ENCODE measurements at places on chromosomes 3 and 15.

DNA sequence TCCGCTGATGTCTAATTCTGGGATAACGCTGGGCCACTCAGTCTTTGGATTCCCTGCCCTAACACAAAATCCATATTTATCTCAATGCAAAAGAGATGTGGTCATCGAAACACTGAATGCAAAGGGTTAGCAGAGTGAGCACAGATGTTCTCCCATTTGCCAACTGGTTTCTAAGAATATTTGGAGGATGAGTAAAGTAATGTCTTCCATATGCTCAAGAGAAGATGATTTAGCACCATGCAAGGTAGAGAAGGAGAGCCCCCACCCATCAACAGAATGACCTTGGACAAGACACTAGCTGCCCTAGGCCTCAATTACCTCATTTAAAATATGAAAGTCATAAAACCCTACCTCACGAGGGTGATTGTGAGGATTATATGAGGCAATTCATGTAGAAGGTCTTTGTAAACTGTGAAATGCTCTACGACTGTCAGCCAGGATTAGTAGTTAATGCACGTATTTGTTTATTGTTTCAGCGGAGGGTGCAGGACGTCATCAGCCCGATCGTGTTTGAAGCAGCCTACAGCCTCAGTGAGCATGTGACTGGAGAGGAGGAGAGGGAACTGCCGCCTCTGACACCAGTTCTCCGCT is 232.9 kb upstream of the CTDSPL start:
- no peak for DNase-seq

GRCh38 chr3:118912188-118912587 is 122.5 kb downstream of the IGSF11 start:
- no peak for DNase-seq

DNA sequence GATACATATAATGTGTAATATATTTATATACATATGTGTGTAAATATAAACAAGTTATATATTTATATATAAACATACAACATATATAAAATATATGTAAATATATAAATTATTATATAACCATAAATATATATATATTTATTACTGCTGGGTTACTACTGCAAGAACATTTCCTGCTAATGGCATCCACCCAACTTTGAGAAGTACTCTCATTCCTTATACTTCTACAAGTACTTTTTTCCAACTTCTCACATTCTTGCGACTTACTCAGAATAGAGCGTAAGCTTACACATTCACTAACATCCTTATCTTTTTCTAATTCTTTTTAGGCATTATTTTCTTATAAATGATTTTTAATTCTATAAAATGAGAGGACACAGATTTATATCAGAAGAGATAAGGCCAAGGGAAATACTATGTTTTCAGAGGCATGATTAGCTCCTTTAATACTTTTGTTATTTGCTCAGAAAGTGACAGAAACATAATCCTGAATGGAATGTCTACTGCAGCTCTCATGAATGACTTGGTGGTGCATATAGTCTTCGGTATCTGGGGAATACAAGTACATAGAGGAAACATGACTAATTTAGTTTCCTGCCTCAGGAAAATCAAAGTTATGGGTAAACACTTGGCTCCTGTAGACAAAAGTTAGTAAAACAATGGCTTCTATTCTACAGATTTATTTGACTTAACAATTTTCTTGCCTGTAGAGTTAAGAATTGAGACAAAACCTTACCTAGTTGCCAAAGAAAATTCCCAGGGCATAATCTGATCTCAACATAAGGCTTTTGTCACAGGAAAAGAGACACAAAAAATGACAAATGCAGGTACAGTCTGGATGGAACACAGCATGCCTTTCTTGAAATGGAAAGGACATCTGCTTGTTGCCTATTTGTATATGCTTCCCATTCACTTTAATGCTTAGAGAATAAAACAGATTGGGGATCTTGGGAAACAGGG is 453.9 kb downstream of the SQOR start:
- no peak for DNase-seq

GRCh38 chr3:169722724-169723123 is 42.1 kb downstream of the TERC start:
- no peak for DNase-seq

- DNase-seq: no peak
Observed at GRCh38 chr3:20729185-20729584, 543.2 kb upstream of the SGO1 start.

DNA sequence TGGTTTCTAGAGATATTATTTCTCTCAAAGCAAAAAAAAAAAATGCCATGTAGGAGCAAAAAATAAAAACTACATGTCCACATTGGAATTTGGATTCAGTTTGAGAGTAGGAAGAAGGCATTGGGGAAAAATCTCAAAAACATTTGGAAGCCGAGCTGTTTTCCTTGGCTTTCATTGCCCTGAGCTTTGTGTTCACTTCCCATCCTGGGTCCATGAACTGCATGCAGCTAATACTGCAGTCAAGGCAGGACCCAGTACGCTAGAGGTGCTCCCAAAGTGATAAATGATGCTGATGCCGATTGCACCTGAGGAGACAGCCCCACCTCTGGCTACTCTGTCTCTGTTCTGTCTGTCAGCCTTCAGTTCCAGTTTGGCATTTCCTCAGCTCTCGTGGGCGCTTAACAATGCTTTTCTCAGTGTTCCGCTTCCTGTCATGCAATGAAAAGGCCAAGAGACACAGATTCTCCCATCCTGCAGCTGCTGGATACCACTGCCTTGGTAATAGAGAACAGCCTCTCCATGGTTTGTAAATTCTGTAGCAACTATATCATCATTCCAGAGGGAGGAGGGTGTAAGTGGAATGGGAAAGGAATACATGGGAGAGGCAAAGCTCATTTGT is 181.8 kb downstream of the RYR3 start:
- DNase-seq: no peak

- DNase-seq: no peak
Observed at GRCh38 chr3:25618028-25618427, 46.7 kb downstream of the TOP2B start.

DNA sequence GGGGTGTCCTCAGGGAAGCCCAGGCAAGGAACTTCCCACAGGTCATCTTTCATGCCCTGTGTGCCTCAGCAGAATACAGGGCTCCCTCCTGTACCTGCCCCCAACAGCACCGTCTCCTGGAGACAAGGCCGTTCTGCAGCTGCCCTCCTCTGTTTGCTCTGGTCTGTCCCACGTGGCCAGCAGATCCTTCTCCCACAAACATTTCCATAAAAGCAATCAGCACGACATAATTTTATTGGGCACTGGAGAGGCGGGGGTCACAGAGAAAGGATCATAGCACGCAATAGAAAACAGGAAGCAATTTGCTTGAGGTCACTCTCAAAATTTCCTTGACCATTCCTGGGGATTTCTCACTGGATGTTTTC is 29.4 kb downstream of the STARD5 start:
- no peak for DNase-seq

GRCh38 chr15:67110361-67110781 is 45.0 kb downstream of the SMAD3 start:
- DNase-seq: no peak

DNA sequence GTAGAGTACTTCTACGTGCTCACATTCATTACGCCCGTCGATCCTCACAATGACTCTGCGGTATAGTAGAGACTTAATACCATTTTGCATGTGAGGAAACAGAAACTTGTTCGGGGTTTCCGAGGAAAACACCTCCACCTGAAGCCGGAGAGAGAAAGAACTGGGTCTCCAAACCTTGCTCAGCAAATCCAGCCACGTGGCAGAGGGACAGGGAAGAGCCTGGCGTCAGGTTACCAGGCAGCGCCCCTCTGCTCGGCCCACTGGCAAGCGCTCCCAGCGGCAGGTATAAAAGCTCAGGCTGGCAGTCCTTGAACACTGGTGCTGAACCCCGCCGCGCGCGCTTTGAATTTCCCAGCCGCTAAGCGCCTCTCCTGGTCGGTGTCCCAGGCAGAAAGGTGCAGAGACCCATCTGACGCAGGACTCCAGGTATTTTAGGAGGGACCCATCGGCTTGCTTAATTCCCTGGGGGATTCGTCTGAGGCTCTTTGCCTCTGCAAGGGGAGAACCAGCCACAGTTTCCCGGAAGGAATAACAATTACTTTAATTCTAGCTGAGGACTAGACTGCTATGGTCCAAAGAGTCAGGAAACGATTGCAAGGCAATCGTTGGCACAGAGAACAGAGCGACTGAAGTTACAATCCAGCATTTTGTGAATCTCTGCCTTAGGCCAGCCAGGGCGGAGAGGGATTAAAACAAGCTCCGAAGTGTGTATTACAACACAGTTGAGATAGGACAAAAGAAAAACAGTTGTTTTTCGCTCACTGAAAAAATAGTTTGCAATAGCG is at the start of gene C2CD4A:
Gene C2CD4A (plus strand): TSS at position 315 of the 785 bp plus-strand sequence. CDS start 637 bp downstream, outside the sequence.
- DNase-seq: no peak
